HT-29 (cell line): ENCODE measurements at places on chromosomes 4 and X.

DNA sequence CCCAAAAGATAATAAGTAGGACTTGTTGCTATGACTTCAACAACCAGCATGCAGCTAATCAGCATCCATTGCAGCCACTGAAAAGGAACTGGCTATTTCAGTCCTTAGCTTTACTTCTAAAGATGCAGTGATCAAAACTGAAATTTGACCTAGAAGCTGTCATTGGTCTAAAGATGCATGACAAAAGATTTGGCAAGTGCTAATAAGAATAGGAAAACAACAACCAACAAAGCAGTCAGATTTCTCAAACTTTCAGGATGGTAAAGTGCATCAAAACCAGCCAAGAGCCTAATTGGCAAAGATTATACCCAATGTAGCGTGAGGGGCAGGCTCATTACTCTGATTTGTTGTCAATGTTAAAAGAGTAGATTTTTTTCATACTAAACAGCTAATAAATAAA lies 77.1 kb upstream of the WDR17 start:
- DNase-seq: no peak

GRCh38 chr4:71564775-71565174 lies 219.1 kb downstream of the GC start:
- no peak for DNase-seq

- no peak for DNase-seq
These were observed 553 bp downstream of the SEPTIN6 start for GRCh38 chrX:119692191-119693039.

DNA sequence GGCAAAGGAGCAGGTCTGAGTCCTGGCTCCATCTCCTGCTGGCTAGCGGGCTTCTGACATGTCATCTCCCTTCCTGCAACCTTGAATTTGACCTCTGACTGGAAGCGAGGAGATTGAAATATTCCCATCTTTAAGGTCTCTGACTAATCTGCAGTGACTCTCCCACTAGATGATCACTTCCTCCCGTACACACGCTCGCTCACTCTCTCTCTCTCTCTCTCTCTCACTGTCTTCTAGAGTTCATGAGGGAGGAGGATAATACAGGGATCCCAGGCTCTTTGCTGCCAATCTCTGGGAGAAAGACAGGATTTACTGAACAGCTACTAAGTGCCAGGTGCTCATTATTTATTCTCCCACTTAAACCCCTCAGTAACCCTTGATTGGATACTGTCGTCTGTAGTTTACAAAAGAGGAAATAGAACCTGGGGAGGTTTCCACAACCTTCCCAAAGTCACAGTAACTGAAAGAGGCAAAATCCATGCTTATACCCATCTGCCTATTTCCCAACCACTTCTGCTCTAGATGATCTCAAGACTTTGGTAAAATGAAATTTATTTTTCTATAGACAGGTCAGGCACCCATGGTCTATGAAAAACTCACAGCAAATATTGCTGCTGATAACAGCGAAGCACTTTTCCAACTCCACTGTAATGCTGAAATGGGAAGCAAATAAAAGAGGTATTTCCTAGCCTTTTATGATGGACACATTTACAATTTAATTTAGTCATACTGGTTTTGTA lies 193.5 kb upstream of the C1QTNF7 start:
- no peak for DNase-seq

- DNase-seq: no peak
These were observed 93.9 kb downstream of the QDPR start for GRCh38 chr4:17418010-17418409.

DNA sequence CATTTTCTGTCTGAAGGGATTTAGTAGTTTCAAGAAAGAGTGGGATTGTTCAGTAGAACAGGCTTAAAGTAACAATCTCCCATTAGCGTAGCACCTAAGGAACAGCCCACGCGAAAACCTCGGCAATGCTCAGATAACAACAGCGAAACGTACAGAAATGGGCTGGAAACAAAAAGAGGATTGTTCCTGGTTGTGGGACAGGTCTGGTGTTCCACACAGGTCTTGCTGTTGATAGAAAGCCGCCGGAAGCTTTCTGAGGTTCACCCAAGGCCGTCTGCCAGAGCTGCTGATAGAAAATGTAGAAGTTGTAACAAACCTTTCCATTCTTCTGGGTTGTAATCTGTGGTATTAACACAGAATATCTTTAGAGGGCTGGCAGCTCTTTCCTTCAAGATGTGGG lies 69.4 kb upstream of the CLCN4 start:
- DNase-seq: no peak

DNA sequence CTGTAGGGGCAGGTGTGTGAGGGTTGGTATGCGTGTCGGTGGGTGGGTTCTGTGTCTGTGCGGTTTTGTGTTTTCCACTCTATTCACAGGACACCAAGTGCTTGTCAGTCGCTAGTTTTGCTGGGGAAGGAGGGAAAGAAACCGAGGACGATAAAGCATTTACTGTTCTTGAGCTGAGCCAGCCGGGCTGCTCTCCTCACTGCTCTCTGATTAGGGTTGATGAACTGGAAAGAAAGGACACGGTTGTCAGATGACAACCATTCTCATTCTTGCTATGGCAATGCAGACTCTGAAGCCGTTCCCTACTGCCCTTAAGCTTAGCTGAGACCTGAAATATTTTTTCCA lies 832 bp downstream of the EGFL6 start:
- DNase-seq: no peak

DNA sequence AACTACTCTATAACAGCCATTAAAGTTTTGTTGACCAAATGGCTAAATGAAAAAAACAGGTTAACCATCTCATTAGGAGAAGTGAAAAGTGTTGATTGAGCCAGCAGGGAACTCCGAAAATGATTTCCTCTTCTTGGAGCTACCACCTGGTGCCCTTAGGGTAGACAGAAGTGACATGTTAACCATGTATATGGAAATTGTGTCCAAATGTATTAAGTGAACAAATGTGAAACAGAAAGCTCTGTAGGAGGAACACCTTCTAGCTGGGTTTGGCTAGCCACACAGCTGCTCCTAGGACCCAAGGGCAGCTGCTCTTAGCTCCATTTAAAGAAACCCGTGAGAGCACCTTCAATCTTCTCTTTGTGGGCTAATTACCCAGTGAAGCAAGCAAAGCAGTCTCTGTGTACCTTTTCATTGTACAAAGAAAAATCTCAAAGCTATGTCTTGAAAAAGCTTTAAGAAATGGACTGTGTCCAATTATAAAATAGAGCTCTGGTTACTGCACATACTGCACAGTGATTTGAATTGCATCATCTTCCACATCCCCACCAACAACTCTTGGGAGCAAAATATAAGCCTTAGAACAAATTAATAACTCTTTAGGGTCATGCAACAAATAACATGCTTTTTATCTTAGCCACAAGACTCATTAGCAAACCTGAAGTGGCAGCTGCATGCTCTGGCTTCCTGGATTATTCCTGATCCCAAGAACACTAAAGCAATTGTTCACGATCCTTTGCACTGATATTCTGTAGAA lies 59.2 kb upstream of the PARM1 start:
- no peak for DNase-seq

GRCh38 chr4:93865650-93866049 lies 37.1 kb downstream of the ATOH1 start:
- no peak for DNase-seq

GRCh38 chr4:6500481-6501140 lies 28.2 kb upstream of the PPP2R2C start:
- no peak for DNase-seq

GRCh38 chr4:140344621-140345020 lies 28.8 kb upstream of the SCOC start:
- no peak for DNase-seq

DNA sequence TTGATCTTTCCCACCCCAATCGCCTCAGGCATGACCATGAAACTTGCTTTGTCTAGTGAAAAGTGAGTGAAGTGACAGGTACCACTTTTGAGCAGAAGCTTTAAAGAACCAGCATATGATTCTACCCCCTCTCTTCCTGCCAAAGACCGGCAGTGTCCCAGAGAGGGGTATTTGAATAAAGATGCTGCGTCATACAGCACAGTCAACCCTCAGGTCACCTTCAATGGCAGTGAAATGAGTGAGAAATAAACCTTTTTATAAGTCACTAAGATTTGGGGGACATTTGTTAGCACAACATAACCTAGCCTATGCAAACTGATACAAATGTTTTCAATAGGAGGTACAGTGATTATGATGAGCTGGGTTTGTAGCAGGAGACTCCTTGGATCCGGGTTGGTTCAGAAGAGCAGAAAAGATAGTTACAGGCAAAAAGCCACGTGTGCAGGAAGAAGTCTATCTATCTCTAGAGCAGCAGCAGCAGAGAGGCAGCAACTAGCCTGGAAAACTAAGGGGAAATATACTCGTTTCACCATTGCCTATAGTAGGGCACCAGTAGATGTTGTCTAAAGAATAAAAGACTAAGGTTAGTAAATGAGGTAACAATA lies 30.3 kb upstream of the SPRY1 start:
- DNase-seq: no peak

DNA sequence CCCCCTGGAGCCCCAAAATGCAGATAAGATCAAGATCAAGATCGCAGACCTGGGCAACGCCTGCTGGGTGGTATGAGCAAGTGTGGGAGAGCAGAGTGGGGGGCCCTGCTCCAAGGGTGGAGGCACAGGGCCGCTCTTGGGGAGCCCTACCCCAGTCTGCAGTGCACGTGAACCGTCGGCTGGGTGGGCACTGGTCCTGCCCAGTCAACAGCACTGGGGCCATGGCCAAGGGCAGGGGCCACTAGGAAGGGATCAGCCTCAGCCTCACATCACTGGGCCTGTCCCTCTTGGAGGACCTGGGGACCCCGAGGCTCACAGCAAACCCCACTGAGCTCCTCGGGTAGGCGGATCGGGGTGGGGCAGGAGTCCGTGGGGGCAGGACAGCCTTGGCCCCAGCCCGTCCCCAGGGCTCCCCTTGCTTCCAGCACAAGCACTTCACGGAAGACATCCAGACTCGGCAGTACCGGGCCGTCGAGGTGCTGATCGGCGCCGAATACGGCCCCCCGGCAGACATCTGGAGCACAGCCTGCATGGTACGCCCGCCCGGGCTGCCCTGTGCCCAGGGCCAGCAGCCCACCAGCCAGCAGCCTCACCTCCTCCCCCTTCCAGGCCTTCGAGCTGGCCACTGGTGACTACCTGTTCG lies 3.6 kb downstream of the SRPK3 start:
- DNase-seq: no peak

DNA sequence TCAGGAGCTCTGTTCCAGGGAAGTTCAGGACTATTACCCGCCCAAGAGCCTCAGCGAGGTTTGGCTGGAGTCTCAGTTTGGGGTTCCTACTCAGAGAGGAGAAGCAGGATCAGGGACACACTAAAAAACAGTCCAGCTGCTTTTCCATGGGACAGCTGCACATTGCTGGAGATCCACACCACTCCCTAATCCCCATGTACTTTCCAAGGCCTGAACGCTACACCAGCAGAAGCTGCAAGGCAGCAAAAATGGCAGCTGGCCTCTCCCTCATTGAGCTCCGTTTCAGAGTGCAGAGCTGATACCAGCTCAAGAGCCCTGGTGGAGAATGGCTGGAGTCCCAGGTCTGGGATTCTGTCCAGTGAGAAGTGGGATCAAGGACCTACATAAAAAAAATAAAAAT lies 551.2 kb upstream of the PABPC5 start:
- DNase-seq: no peak

DNA sequence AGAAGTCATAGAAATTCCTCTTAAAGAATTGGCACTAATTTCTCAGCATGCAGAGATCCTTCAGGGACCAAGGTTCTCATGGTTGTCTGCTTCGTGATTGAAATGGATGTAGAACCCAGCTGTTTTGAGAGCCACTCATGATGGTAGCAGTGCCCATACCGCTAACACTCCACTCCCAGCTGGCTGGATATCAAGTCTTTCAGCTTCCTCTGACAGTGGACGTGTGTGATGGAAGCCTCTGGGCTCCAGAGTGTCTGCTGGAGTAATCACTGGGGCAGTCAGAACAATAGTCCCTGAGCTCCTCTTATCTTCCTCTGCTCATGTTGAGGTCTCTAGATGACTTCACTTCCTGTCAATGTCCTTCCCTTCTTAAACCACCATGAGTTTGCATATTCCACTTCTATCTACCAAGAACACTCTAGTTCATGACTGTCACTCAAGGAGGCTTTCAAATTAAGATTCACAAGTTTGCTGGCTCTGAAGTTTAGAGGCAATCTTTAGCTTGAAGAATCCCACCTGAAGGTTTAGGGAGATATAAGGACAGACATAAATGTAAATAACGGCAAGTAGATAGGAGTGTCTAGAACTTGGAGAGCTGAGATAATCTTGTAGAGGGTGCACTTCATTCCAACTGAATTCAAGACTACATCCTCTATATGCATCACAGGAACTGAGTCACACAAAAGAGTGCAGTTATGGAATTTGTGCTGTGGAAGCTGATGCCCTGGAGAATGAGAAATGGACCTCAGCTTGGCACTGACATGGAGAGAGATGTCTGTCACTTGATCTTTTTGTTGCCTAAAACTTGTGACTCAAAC lies 64.5 kb upstream of the WDR1 start:
- DNase-seq: no peak

- peak; percentile 99 for DNase-seq
These were observed 13.7 kb upstream of the DHX15 start for GRCh38 chr4:24598025-24598424.
